ENCODE measurements at places on chromosomes 2 and 18.

DNA sequence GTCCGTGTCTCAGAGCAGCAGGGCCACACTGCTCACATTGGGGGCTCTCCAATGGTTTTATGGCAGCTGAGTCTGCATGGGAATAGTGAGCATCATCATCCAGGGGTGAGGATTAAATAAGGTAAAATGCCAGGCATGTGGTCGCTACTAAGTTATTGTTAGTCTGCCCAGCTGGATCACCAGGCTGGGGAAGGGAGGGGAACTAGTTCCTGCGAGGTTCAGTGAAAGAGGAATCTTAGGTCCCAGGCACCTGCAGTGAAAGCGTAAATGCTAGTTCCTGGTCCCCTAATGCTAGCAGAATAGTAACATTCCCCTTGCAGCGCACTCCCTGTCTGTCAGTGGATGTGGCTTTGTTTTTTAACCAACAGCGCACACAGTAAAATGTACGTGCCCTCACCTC lies 60.1 kb downstream of the ARHGEF4 start:
- DNase-seq, result no peak

DNA sequence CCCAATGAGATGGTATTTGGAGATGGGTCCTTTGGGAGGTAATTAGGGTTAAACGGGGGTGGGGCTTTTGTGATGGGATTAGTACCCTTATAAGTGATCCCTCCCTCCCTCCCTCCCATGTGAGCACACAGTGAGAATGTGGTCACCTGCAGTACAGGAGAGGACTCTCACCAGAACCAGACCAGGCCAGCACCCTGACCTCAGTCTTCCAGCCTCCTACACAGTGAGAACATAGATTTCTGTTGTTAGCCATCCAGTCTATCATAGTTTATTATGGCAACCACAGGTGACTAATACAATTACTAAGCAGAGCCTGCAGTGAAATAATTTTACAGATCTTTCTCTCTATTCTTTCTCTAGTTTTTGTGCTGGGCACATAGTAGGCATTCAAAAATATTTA lies 137.7 kb upstream of the PKDCC start:
- DNase-seq, result no peak

DNA sequence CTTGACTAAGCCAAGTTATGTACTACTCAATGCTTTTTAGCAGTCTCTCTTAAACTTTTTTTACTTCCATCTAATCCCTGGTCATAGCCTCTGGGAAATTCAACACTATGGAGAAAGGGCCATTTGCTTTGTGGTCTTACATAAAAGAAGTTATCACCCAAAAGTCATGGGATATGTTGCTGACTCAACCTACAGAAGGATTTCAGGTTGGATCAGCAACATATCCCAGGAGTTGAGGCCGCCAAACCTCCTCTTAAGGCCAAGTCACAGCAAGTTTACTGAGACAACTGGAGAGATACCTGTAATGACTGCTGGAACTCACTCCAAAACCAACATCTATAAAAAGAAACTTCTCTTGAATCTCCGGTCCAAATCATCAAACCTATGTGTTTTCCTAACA lies 141.1 kb downstream of the IRS1 start:
- DNase-seq, result no peak

GRCh38 chr18:44054514-44054913 lies 626.2 kb upstream of the SETBP1 start:
- no peak for DNase-seq

GRCh38 chr2:182208421-182208820 lies 218.4 kb downstream of the PDE1A start:
- no peak for DNase-seq

- DNase-seq, result no peak
These were observed 181.3 kb downstream of the SEPTIN10 start for GRCh38 chr2:109432421-109432820.

GRCh38 chr2:191676790-191677645 lies 918 bp upstream of the NABP1 start:
- DNase-seq, result no peak

- DNase-seq, result no peak
These were observed 66.2 kb downstream of the CUL3 start for GRCh38 chr2:224518806-224519580.

GRCh38 chr2:106812383-106812782 lies 73.6 kb downstream of the ST6GAL2 start:
- DNase-seq, result no peak

Data from dorsolateral prefrontal cortex (tissue), 122 donors.